Cerebellar nuclear complex (tissue), 1 donor: ENCODE measurements at places on chromosomes 13 and 19.

- DNase-seq, result peak; percentile 27
Observed at GRCh38 chr19:7678971-7679751, 1.5 kb upstream of the TRAPPC5 start.

DNA sequence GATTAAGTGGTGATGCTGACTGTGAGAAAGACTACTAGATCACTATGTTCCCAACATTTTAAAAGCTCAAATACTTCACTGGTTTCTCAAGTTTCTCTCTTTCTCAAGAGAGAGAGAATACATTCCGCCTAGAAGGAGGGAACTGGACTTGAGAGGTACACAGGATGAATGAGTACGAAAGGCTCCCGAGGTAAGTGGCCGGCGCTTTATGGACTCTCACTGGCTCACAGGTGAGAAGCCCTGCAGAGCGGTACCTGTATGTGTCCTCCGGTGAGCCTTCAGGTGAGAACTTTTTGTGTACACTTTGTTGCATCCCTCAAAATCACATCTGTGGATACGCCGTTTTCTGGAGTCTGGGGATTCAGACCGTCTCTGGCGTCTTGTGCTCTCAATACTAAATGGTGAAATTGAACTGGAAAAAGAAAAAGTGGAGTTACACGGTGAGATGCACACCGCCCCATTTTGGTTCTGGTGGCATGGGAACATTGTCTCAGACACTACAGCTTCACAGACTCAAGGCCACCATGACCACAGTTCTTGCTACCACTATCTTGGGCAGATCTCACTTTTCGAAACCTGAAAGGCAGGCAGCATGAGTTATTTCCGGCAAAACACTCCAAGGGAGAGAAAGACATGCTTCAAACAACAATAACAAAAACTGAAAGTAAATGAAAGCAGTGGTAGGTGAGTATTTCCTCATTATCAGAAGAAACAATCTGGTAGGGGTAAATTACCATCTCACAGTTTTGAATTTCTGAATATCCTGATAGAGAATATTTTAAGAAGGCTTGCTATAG lies 418.9 kb downstream of the KLF12 start:
- no peak for DNase-seq

DNA sequence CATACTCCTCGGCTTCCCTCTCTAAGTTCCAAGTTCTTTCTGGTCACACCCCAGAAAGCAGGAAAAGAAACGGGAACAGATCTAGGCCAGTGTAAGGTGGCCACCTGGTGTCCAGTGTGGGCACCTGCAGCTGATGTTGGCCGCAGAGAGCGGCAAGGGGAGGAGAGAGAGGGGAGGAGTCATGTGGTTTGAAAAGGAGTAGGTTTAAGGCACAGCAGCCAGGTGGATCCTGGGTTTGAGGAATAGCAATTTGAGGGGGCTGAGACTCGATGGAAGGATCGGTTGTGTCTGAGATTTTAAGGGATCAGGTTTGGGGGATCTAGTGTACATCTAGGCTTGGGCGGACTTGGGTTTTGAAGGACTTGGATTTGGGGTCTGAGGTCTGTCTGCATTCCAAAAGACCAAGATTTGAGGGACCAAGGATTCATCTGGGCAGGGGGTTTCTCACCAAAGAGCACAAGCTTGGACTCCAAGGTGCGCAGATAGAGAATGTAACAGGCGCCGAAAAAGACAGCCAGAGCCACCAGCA lies 1.2 kb downstream of the RABAC1 start:
- peak; percentile 67 for DNase-seq

GRCh38 chr19:35267353-35267817 lies 1.4 kb upstream of the USF2 start:
- no peak for DNase-seq

- no peak for DNase-seq
Observed at GRCh38 chr19:14871619-14872230, 14.2 kb downstream of the OR7A17 start.

- DNase-seq, result no peak
Observed at GRCh38 chr13:30751183-30751933, 16.0 kb downstream of the ALOX5AP start.

- no peak for DNase-seq
Observed at GRCh38 chr19:36604656-36605100, 435 bp upstream of the ZNF382 start.

GRCh38 chr13:98445340-98446233 lies 131.3 kb downstream of the STK24 start:
- DNase-seq, result no peak

DNA sequence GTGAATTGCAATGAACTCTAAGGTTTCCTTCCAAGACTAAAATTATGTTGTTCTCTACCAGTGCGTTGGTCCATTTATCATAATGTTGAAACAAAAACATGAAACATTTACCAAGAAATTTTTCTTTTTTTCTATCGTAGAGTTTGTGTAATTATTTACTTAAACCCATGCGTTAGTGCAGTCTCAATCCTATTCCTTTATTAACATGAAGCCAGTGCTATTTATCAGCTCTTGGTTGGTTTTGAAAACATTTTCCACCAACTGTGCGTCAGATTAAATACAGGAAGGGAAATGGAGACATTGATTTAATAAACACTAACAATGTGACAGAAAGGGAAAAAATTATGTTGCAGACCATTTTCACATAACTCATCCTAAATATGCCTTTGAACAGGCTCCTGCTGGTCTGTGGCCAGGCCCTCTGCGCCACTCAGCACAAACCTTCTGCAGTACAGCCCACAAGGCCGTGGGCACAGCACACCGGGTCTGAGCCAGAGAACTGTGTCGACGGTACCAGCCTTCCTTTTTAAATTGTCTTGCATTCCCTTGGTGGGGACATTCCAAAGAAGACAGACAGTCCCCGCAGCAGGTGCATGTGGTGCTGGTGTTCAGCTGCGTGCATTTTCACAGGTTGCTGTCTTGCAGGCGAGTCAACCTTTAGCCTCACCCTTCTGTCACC lies 135.8 kb downstream of the SHISA2 start:
- no peak for DNase-seq

DNA sequence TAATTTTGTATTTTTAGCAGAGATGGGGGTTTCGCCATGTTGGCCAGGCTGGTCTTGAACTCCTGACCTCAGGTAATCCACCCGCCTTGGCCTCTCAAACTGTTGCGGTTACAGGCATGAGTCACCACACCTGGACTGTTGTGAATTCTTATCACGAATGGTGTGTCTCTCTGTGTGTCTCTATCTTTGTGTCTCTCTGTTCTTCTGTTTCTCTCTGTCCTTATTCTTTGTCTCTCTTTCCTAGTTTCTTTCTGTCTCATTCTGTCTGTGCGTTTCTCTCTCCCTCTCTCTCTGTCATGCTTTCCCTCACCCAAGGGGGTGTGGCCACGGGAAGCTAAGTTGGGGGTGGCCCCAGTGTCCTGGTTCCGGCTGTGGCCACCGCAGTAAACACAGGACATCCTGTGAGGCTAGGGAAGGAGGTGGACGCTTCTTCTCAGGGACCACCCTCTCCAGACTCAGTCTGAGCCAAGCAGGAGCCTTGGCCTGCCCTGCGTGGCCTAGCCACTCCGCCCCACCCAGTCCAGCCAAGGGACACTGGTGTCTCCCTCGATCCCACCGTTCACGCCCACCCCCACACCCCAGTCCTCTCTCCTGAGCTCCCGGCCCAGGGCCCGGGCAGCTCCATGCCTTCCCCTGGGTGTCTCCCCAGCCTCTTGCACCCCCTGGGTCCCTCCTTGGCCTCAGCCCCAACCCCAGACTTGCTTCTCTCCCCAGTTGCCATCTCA lies 3.9 kb upstream of the PRX start:
- no peak for DNase-seq

DNA sequence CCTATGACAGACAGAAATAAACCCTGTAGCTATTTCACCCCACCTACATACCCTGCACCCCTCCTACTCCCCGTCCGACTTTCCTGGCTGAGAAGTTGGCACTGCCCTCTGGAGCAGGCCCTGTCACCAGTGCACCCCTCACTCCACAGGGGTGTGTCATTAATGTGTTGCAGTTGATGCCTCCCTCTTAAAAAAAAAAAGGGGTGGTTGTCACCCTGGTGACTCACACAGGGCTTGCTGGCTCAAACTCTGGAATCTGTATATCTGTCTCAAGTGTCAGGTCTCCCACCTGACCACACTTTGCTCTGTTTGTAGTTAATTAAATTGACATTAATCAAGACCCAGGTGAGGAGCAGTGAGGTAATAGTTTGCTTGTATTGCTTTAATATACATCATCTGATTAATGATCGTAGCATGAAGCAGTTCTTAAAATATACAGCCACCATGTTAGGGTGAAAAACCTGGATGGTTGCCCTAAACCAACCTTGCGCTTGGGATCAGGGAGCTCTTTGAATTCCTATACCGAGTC lies 2.0 kb upstream of the GATAD2A start:
- DNase-seq, result no peak
